ENCODE measurements at places on chromosomes 2 and 18.
A peak's percentile ranks its signal among the peaks of the same experiment; 100 is the strongest.

- no peak for DNase-seq
Observed at GRCh38 chr2:49194701-49195100, 40.4 kb upstream of the FSHR start.

DNA sequence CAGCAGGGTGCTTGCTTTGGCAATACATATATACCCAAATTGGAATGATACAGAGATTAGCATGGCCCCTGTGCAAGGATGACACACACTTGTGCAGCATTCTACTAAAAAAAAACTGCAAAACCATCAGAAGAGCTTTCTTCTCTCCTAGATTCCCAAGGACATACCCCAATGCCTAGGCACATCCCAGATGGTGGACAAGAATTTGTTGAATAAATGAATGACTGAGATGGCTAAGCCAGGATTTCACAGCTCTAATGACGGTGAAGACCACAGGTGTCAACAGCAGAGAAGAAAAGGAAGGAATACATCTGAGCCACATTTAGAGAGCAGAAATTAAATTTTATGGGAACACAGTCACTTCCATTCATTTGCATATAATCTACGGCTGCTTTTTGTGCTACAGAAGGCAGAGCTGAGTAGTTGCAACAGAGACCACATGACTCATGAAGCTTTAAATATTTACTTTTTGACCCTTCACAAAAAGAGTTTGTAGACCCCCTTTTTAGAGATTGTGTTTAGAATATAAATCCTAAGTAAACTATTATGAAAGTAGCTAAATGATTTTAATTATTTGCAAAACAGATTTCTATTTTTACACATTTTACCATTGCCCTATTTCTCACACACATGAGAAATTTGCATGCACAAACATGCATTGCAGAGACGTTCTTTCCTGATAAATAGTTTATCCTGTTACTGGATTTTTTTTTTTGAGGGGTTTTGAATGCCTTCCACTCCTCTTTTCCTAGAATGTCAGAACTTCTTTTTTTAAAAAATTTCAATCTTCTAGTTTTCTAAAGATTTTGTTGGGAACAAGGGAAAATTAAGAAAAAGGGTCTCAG is 119.0 kb downstream of the PMAIP1 start:
- DNase-seq, result no peak

- DNase-seq, result no peak
Observed at GRCh38 chr2:120794716-120795115, 59.0 kb downstream of the GLI2 start.

- DNase-seq, result peak; percentile 42
Observed at GRCh38 chr2:189217541-189217940, 38.0 kb upstream of the COL5A2 start.

- DNase-seq, result no peak
Observed at GRCh38 chr2:59745085-59745484, 808.4 kb downstream of the BCL11A start.

- no peak for DNase-seq
Observed at GRCh38 chr2:38948995-38949394, 59.3 kb downstream of the ARHGEF33 start.

DNA sequence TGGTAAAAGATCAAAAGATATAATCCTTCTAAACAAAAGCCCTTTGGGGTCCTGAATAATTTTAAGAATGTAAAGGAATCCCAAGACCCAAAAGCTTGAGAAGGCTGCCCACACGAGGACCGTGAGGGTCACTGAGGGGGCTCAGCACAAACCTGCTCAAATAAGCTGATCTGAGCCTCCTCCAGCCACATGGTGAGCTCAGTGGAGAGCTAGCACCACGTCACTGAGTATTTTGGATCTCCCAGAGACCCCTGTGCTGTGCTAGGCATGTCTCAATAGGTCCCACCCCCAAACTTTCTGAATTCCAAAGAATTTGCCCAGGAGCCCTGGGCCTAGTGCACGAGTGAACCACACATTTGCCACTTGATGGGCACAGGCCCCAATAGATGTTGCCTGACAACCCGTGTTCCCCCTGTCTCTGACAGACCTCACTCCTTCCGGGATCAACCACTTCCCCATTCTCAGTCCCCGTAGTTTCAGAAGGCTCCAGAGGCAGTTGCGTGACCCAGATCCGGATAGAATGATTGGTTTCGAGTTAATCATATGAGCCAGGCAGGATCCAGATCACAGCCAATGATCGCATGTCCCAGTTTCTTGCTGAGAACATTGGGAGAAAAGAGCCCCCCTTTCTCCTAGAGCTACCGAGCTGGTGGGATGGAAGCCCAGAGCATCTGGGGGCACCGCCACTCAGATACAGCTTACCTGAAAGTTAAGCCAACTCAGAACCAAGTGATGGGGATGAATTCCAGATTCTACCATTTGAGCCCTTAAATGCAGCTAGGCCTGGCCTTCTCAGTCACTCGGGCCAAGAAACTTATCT is 203.8 kb downstream of the TNS1 start:
- DNase-seq, result no peak

GRCh38 chr2:25548601-25549000 is 124.8 kb downstream of the DTNB start:
- no peak for DNase-seq

- no peak for DNase-seq
Observed at GRCh38 chr2:185145316-185146121, 547.2 kb downstream of the ZNF804A start.

DNA sequence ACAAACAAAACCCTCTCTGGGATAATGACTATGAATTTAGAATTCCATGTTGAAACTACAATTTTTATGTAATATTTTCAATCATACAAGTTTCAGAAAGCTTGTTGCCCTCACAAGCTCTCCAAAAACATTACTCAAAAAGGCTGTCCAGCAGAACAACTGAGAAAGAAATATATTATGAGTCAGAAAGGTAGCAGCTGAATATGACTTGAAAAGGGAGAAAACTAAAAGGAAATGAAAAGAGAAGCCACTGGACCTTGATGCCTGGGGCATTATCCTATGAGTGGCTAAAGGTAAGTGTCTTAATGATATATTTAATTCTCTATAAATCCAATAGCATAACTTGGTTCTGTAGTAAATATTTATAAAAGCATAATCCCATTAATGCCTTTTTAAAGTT is 61.8 kb downstream of the NXPH2 start:
- no peak for DNase-seq

DNA sequence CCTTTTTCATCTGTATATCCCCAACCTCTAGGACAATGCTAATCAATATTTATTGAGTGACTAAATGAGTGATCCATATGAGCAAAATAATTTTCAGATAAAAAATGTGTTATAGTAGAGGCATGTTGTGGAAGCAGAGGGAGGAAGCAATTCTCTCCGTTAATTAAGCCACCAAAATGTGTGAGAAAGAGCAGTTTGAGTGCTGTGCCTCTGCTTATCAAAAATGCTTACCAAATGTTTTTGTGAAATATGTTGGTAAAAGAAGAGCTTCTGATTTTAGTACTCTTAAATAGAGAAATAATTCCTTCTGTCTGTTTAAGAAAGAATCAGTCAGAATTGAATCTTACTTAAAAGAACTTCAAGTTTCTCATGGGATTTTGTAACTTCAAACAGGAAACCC is 90.3 kb downstream of the DTNA start:
- DNase-seq, result no peak

- DNase-seq, result no peak
Observed at GRCh38 chr2:105836840-105837692, 92.4 kb downstream of the NCK2 start.

DNA sequence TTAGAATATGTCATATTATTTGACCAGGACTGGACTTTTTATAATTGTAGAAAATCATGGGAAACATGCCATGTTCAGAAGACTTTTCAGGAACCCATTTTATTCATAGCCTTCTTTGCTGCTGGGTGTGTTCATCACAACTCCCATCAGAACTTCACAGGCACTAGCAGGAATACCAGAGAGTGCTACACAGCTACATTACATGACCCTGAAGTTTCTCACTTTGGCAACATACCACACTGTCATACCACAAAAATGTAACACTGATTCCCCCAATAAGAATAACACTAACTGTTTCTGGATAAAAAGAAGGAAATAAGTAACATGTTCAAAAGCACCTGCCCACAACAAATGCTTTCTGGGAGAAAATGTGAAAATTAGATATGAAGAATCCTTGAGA is 405.4 kb downstream of the CDH2 start:
- no peak for DNase-seq

- DNase-seq, result no peak
Observed at GRCh38 chr2:141599721-141600120, 531.1 kb downstream of the LRP1B start.

GRCh38 chr2:226791056-226791486 is 8.5 kb downstream of the IRS1 start:
- peak; percentile 74 for DNase-seq

GRCh38 chr2:191443446-191443845 is 198.2 kb downstream of the MYO1B start:
- DNase-seq, result peak; percentile 43

DNA sequence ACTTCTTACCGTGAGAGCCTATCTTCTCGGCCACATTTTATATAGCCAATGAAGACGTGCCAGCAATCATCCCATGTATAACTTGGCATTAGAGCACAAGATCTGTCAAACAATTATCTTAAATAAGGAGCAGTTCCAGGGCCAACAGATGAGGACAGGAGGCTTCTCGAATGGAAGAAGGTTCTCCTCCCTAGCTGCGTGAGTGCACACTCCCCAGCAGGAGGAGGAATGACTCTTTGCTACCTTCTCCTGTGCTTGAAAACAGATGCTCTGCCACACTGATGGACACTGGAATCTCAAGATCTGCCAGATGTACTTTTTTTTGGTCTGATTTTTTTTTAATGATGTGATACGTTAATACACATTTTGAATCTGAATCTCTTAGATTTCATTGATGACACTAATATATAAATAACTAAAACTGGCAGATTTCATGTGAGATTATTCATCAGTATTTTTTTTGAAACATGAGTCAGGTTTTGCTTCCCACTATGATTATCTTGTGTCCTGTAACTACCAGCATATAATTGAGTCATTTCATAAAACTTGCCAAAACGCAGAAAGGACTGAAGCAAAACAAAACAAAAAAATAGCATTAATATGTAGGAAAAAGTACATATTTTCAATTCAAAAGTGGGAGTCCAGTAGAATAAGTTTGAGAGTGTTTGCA is 626 bp upstream of the VIT start:
- DNase-seq, result no peak

- DNase-seq, result no peak
Observed at GRCh38 chr2:96553176-96553956, 16.8 kb downstream of the ARID5A start.

DNA sequence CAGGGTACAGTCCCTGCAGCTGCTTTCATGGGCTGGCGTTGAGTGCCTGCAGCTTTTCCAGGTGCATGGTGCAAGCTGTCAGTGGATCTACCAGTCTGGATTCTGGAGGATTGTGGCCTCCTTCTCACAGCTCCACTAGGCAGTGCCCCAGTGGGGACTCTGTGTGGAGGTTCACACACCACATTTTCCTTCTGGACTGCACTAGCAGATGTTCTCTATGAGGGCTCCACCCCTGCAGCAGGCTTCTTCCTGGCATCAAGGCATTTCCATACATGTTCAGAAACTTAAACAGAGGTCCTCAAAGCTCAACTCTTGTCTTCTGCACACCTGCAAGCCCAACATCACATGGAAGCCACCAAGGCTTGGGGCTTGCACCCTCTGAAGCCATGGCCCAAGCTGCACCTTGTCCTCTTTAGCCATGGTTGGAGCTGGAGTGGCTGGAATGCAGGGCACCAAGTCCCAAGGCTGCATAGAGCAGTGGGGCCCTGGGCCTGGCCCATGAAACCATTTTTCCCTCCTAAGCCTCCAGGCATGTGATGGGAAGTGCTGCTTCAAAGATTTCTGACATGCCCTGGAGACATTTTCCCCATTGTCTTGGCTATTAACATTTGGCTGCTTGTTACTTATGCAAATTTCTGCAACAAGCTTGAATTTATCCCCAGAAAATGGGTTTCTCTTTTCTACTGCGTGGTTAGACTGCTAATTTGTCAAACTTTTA is 250.2 kb upstream of the COPS8 start:
- DNase-seq, result no peak

DNA sequence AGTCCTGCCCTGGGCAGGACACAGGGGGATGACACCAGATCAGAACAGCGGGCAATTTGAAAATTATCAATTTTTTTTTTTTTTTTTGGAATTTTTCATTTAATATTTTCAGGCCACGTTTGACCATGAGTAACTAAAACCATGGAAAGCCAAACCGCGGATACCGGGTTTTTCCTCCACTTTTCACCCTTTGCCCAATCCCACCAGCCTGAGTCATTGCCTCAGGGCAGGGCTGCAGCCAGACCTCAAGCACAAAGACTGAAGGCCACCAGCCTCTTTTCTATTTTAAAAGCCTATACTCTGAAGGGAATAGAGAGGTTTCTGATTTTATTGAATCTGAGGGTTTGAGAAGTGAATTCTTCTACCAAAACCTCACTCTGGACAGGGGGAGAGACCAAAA is 381.1 kb downstream of the IRS1 start:
- no peak for DNase-seq

DNA sequence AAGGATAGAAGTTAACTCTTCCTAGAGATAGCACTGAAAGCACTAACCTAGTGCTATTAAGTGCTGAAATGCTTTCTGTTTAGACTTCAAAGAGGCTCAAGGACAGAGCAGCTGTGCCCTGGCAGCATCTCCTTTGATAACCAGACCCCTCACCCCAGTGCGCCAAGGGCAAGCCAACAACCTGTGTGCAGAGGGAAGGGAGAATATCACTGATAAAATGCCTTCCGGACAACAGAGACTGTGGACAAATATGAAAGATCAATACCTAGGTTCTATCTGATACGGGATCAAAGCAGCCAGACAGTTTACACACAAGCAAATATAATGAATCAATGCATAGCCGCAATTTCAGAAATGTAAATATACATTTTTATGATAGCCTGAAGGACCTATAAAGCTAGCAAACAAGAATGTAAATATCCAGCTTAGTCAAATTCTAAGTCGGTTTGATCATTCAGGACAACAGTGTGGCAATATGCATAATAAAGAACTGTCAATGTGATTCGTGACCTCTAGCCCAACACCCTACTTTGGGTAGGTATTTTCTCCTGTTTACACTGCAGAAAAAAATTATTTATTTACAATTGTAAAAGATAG is 91.8 kb upstream of the RFX8 start:
- DNase-seq, result no peak

DNA sequence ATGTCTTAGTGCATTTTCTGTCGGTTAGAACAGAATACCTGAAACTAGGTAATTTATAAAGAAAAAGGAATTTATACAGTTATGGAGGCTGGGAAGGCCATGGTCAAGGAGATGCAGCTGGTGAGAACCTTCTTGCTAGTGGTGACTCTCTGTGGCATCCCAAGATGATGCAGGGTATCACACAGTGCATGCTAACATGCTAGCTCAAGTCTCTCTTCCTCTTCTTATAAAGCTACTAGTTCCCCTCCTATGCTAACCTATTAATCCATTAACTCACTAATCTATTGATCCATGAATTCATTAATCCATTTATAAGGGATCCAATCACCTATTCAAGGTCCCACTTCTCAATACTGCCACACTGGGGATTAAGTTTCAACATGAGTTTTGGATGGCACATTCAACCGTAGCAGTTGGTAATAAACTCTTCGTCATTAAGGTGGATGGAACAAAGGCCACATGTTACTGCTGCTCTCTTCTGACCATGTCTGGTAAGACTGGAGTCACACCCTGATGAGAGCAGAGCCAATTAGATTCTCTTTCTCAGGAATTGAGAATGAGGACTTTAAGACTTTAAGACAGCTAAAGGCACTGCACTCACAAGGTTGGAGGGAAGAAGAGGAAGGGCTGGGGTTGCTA is 211.6 kb upstream of the SMAD7 start:
- no peak for DNase-seq
